ENCODE measurements at places on chromosomes 16 and 17.

GRCh38 chr16:79265701-79266100, 334.8 kb downstream of the MAF start:
- DNase-seq = no peak

DNA sequence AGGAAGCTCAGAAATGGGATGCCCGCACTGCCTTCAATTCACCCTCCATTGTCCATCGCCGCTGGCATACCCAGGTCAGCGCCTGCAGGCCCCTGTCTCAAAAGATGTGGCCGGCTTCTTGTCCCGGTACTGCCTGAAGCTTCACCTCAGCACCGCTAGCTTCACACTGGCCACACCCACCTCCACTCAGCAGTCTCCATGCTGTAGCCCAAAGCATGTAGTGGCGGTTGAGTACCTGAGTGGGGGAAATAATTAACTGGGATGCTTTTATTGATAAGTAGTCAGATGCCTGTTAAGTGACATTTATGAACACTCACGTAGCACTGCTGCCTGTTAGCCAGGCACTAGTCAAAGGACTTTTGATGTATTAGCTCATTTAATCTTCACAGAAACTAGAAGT, 143.2 kb downstream of the RPTOR start:
- DNase-seq = no peak

DNA sequence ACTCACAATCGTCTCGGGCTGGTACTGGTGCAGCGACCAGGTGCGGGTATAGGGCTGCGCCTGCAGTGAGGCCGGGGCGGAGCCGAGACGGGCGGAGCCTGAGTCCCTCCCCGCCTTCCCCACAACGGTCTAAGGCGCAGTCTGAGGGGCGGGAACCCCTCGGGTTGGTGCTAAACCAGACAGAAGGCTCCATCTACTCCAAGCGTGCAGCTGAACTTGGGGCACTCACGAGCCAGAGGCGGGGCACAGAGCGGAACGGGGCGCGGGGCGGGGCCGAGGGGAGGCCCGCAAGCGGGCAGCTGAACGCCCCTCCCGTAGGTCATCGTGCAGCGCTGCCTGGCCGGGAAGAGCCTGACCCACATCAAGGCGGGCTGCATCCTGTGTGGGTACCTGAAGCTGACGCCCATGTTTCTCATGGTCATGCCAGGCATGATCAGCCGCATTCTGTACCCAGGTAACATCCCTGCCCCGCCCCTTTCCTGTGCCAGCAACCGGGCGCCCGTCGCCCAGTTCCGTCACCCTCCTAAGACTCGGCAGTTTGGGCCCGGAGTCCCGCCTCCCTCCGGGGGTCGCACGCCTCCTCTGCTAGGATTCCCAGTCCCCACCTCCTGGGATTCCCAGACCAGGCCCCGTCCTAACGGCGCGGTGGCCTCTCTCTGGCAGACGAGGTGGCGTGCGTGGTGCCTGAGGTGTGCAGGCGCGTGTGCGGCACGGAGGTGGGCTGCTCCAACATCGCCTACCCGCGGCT, 5.0 kb downstream of the SLC5A2 start:
- peak; percentile 83 for DNase-seq

- peak; percentile 82 for DNase-seq
These were observed 23.8 kb downstream of the SNX11 start for GRCh38 chr17:48131216-48131824.

GRCh38 chr17:19262650-19263631, 25.8 kb downstream of the EPN2 start:
- DNase-seq = no peak

GRCh38 chr16:70702624-70703023, 16.8 kb upstream of the MTSS2 start:
- no peak for DNase-seq

DNA sequence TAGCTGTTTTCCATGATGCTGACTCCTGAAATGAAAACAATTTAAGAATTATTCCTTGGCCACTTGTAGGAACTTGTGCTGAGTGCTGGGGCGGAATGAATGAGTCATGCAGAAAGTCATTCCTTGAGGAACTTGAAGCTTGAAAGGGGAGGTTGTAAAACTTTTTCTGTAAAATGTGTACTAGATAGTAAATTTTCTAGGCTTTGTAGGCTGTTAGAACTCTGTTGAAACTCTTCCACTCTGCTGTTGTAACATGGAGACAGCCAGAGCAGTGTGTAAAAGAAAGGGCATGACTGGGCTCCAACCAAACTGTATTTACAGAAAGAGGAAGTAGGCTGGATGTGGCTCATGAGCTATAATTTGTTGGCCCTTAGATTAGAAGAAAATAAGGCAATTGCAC, 46.1 kb downstream of the ABCA8 start:
- peak; percentile 26 for DNase-seq

- DNase-seq = no peak
These were observed 27.8 kb downstream of the TLE7 start for GRCh38 chr16:71414038-71414437.

- DNase-seq = no peak
These were observed 258.2 kb downstream of the XYLT1 start for GRCh38 chr16:17212606-17213005.

DNA sequence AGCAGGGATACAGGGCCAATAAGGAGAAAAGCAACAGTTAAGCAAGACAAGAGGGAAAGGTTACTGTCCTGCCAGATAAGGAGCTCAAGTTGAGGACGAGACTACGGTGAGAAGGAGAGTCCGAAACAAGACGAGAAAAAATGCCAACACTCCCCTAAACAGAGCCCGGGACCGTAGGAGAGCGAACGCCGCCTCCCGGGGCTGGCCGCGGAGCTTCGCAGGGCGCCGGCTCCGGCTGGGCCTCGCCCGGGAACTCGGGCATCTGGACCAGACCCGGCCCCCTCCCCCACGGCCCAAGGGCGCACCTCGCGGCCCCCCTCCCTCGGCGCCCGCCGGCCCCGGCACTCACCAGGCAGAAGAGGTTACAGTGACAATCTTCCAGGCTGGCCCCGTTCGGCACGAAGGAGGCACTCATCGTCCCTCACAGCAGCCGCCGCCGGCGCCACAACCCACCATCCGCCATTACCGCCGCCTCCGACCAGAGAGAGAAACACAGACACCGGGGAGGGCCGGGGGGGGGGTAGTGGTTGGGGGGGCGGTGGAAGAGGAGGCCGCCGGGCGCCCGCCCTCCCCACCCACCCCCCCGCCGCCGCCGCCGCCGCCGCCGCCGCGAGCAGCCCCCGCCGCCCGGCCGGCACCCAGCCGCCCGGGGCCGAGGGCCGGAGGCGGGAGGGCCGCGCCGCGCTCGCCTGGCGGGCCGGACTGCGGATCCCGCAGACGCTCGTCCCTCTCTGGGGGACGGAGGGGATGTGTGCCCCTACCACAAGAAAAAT, at the start of gene MED13:
Gene MED13 (minus strand): TSS at position 488 of the 773 bp plus-strand sequence. CDS start 73 bp downstream, at position 415.
- DNase-seq = peak; percentile 59

DNA sequence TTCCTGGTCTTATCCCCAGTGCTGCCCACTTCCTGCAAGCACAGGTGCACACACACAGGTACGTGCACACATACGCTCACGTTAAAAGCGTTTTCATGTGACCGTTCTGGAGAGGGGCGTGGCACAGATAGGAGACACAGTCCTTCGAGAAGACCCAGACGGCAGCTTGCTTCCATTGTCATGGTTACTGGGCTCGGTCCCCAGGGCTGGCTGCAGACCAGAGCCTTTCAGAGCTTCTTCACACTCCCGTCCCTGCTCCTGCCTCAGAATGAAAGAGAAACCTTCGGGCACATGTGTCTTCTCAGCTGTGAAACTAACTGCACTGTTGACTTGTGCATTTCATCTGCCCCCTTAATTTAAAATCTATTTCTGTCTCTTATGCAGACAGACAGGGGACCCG, 154.2 kb downstream of the PITPNC1 start:
- peak; percentile 25 for DNase-seq

DNA sequence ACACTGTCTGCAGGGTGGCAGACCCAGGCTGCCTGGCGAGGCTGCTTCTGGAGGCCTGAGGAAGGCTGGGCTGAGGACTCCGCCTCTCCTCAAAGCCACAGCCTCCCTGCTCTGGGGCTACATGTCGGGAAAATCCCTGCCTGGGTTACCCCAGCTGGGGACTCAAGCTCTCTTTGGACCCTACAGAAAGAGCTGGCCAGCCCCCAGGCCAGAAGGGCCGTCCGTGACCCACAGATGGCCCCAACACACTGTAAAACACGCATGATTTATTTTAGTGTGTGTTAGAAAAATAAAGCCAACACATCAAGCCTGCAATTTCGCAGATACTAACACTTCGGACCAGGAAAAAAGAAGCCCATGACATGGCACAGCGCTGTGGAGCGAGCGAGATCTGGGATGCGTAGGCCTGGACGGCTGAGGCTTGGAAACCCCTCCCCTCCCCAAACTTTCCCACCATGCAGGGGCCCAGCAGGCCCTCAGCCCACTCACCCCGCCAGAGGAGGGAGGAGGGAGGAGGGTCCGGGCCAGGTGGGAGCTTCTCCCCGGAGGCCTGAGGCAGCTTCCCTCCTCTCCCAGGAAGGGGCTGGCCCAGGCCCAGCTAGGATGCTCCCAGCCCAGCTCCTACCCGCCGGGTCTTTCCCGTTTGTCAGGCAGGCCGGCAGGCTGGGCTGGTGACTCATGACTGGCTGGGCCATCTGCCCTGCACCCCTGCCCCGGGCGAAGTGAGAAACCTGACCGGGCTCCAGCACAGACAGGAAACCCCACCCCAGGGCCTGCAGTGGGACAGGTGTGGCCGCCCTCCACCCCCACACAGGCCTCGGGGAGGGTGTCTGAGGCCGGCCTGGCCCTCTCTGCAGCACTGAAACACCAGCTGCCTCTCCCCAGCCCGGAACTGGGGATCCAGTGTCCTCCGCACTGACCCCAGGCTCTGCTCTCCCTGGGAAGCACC, 34.1 kb upstream of the SLC38A10 start:
- no peak for DNase-seq

- no peak for DNase-seq
These were observed 28.2 kb upstream of the TMEM220 start for GRCh38 chr17:10758062-10758461.

GRCh38 chr17:2239882-2240430, 63.6 kb downstream of the SMG6 start:
- DNase-seq = peak; percentile 58

GRCh38 chr16:87432330-87432915, 40.3 kb downstream of the MAP1LC3B start:
- no peak for DNase-seq

GRCh38 chr17:66952681-66953629, 11.6 kb upstream of the CACNG4 start:
- no peak for DNase-seq

DNA sequence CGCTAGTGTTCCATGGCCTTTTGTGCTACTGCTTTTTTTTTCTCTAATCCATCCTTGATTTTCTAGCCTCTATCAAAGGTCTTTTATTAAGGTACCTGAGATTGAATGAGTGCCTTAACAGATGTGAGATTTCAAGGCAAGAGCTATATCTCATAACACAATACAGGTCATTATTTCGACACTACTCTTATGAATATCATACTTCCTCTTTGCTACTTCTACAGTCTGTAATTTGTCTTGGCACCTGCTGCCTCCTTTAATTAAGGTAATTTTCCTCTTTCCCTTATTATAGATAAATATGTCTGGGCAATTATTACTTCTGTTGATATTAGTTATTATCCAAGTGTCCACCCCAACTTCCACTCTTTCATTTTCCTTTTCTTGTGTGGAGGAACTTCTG, 5.3 kb downstream of the KRT28 start:
- no peak for DNase-seq

DNA sequence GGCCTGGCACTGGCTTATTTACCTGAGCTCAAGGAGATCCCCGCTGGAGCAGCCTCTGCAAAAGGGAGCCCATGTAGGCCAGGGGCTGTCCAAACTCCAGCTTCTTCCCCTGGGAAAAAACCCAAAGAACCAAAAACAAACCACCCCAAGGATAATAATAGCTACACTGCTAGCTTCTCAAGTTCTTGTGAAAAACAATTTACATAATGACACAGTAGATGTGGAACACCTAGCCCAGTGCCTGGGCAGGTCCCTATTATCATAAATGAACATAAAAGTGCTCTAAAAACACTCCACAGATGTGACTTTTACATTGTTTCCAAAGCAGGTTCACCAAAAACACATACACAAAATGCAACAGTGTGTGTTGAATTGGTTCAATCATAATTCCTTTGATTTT, 27.3 kb downstream of the CENPV start:
- DNase-seq = no peak

DNA sequence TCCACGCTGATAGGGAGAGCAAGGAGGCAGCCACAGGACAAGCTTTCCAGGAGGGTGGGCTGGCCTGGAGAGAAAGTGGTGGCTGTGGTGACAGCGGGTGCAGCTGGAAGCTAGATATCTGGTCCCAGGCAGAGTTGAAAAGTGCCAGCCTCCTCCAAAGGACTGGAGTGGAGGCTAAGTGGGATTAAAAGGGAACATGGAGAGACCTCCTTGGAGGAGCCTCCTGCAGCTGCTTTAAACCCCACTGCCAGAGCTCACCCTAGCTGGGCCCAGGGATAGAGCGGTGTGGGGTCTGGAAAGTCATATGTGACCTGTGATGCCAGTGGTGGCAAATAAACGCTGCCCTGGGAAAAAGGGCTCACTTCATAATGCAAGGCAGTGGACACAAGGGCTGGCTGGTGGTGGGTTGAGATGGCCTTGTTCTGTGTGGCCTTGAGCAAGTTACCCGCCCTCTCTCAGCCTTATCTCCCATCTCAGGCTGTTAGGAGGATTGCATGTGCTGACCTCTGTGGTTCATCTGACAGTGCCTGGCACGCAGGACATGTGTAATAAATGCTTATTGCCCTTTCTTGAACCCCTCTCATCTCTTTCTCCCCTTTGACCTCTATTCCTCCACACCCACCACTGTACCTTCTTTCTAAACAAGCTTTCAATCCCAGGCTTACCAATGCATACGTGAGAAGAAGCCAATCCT, 61.0 kb upstream of the LGALS9 start:
- DNase-seq = no peak

DNA sequence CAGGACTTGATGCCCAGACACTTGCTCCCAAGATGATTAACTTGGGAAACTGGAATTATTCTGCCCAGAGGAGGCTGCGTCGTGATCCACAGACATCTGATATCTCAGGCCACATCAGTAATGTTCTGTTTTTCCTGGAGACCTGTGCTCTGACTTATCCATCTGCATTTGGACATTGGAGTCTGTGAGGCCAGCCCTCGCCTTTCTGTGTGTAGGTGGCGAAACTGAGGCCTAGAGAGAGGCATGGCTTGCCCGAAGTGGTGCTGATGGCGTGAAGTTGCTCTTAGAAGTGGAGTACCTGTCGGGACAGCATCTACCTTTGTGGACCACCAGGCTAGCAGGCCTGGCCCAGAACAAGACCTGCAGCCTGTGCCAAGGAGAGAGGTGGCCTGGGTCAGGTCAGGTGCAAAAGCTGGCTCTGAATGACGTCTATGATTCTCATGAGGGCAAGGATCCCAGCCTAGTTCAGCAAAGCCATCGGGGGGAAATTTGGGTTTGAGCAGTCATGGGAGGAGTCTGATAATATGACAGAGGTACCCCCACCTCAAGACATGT, 186.8 kb upstream of the ZNF469 start:
- no peak for DNase-seq

DNA sequence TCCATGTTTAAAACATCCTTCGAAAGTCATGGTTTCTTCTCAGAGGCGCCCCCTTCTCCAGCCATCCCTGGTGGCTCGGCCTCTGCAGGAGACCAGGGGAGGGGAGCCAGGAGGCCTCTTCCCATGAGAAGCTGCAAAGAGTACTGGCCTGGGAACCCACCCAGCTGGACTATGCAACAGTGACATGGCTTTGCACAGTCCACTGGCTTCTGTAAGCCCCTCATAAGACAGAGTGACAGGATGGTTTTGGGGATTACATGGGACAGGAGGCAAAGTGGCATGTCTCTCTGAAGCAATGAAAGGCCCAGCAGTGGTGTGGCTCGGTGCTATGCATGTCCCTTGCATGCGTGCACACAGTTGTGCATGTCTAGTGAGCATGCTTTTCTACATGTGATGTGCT, 99.5 kb downstream of the C16orf78 start:
- DNase-seq = no peak
